ENCODE measurements at places on chromosomes 16 and 17.

GRCh38 chr17:71634376-71634775 is 486.4 kb upstream of the SOX9 start:
- no peak for DNase-seq
- no peaks in the 10 kb centered on the region for H3K27me3 ChIP-seq
- H3K4me3 ChIP-seq = no peak overlapping the region

- no peak for DNase-seq
- no peaks in the 10 kb centered on the region for H3K27me3 ChIP-seq
- H3K36me3 ChIP-seq = peaks cover 5% of the 10 kb centered on the region
- H3K4me3 ChIP-seq = no peak overlapping the region
- peaks cover 23% of the 10 kb centered on the region for H3K4me1 ChIP-seq
Observed at GRCh38 chr16:74570412-74571301, 36.3 kb downstream of the GLG1 start.

GRCh38 chr17:78576389-78577112 is 645 bp downstream of the DNAH17 start:
- H3K27ac ChIP-seq = no peak overlapping the region
- peaks cover 25% of the 10 kb centered on the region for H3K27me3 ChIP-seq
- no peak for DNase-seq
- no peaks in the 10 kb centered on the region for H3K36me3 ChIP-seq
- H3K4me3 ChIP-seq = no peak overlapping the region

DNA sequence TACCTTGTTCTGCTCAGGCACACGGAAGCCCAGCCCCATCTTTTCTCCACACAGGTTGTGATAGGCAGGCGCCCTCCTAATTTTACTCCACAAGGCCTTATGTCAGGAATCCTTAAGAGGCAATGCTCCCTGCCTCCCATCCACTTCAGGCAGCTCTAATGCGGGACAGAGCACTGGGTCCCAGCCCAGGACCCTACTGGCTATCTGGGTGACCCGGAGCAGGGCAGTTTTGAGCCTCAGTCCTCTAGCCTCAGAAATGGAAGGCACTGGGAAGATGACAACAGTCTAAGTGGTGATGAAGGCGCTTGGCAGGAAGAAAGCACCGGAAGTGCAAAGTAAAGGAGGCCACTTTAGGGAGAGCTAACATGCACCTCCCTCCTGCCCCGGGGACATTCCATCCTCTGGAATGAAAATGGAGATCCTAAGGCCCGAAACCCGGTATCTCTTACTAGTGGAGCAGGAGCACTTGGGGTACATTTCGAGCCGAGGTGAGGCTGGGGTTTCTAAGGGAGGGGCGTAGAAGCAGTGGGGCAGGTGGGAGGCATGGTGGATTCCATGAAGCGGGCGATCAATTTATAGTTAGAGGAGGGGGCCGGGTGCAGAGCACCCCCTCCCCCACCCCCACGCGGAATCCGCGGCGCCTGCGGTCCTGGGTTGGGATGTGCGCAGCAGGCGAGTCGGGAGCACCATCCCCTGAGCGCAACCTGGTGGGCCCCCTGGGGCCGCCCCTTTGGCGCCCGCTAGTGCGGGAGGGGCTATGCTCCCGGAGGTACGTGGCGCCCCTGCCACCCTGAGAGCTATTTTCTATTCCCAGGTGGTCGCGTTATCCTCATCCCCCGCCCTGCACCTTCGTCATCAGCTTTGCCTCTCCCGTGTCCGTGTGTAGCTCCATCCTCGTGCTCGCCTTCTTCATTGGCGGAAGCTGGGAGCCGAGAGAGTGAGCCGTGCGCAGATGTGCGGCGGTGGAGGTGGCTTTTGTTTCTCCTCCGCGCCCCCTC is 4.9 kb downstream of the MT1F start:
- peak overlapping the region; percentile 47 for H3K27ac ChIP-seq
- peaks cover 25% of the 10 kb centered on the region for H3K27me3 ChIP-seq
- peaks cover 44% of the 10 kb centered on the region for H3K4me1 ChIP-seq
- peaks cover 8% of the 10 kb centered on the region for H3K36me3 ChIP-seq
- peak overlapping the region; percentile 80 for H3K4me3 ChIP-seq

DNA sequence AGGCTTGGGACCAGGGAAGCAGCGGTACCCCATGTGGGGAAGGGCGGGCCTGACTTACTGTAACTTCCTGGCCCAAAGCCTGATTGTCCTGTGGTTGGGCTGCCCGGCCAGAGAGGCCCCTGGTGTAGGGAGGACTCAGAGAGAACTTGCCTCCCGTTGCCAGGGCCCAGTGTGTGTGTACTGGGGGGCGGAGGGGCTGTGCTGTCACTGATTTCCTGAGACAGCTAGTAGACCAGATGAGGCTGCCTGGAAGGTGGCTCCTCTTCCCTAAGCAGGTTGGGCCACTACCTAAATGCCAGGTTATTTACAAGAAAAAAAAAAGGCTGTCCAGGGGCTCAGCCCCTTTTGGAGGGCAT is 16.7 kb downstream of the SOCS3 start:
- DNase-seq = no peak
- peaks cover 1% of the 10 kb centered on the region for H3K36me3 ChIP-seq
- peaks cover 65% of the 10 kb centered on the region for H3K4me1 ChIP-seq
- peak overlapping the region; percentile 57 for H3K4me3 ChIP-seq

DNA sequence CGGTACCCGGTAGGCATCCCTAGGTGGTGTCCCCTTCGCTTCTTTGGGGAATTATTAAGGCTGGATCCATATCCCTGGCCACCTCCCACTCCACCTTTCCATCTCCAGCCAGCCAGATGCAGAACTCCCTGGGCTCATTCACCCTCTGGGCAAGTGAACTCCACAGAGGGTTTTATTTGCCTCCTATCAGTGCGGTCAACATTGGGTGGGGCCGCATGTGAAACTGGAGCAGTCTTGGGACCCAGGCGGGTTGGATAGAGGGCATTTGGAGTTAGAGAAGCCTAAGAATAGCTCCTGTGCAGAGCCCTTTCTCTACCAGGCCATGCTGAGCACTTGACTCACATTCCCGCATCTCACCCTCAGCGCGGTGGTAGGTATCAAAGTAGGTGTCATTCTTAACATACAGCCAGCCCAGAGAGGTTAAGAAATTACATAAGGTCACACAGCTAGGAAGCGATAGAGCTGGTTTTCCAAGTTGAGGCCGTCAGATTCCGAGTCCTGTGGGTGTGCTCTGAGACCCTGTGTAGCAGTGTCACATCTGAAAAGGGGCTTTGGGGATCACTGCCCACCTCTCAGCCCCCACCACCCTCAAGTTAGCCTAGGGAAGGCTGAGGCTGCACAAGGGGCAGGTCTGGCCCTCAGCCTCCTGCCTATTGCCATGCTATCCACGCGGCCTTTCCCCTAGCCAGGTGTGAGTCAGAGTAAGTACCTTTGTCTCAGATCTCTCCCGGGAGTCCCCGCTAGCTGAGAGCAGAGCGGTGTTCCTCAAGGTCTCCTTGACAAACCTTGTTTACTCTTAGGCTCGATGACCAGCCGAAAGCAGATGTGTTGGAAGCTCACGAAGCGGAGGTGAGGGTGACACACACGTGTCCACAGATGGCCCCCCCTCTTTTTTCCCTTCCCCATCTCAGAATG is 26.9 kb upstream of the LGALS9 start:
- no peak overlapping the region for H3K27ac ChIP-seq
- H3K4me1 ChIP-seq = peaks cover 41% of the 10 kb centered on the region
- H3K36me3 ChIP-seq = peaks cover 33% of the 10 kb centered on the region
- no peak overlapping the region for H3K4me3 ChIP-seq
- H3K27me3 ChIP-seq = no peaks in the 10 kb centered on the region

DNA sequence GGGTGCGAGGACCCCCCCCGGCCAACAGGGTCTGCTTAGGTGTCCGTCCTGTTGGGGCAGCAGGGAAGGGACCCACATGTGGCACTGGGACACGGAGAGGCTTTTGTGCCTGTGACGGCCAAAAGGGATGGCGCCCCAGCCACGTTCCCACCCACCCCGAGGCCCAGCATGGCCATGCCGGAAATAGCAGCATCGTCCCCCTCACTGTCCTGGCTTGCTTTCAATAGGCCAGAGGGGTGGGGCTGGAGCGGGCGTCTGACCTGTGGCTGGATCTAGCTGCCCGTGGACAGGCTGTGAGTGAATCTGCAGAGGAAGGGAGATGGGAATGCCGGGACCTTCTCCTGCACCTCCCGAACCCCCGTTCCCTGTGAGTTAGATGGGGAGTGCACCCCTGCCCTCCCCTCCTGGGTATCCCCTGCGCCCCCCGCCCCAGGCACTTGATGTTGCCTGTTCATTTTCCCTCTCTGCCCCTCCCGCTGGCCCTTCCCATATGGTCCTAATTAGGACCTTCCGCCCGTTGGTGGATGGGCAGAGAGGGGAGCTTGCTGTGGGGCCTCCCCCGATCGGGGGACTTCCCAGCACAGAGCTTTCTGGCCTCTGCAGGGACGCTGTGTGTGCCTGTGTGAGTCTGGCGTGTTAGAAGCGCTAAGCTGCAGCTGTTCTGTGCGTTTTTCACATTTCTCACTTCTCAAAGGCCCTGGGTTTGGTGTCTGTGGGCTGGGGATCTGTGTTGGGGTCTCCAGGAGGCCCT is 292.8 kb downstream of the SEC14L1 start:
- peaks cover 13% of the 10 kb centered on the region for H3K36me3 ChIP-seq
- DNase-seq = no peak
- peak overlapping the region; percentile 78 for H3K4me3 ChIP-seq
- H3K27ac ChIP-seq = peak overlapping the region; percentile 90
- peaks cover 77% of the 10 kb centered on the region for H3K4me1 ChIP-seq

DNA sequence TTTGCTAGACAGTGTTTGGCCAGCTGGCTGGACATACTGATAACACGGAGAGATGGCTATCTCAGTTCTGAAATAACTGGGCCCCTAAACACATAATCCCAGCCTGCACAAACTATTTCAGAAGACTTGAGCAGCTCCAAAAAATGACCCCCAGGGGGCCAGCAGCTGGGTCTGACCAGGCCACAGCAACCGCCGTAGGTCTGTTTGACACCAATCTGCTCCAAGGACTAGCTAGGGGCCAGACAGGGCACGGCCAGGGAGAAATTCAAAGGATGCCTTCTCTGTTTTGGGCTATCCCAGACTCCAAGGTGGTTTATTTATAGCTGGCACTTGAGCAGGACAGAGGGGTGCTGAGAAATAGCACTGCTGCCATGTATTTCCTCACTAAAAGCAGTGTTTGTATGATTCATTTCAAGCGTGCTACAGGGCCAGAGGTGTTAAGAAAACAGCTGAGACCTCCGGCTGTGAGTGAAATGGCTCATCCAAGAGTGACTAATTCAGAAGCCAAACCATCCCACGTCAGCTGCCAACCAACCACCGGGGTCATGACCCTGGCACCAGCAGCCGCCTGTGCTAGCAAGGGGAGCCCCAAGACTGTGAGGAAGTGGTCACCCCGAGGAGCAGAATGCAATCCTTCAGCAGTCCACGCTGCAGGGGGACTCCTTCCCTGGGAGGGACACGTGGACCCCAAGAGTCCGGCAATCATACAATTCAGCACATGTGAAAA is 5.7 kb downstream of the GGA2 start:
- peak overlapping the region; percentile 46 for H3K4me3 ChIP-seq
- H3K36me3 ChIP-seq = peaks cover 24% of the 10 kb centered on the region
- peak overlapping the region; percentile 79 for H3K27ac ChIP-seq
- H3K27me3 ChIP-seq = no peaks in the 10 kb centered on the region
- H3K4me1 ChIP-seq = peaks cover 72% of the 10 kb centered on the region

- H3K4me3 ChIP-seq = no peak overlapping the region
- H3K27me3 ChIP-seq = no peaks in the 10 kb centered on the region
- no peak overlapping the region for H3K27ac ChIP-seq
Observed at GRCh38 chr16:76125871-76126270, 151.3 kb upstream of the CNTNAP4 start.

- no peak for DNase-seq
- no peaks in the 10 kb centered on the region for H3K36me3 ChIP-seq
- H3K4me3 ChIP-seq = no peak overlapping the region
- no peaks in the 10 kb centered on the region for H3K27me3 ChIP-seq
- no peaks in the 10 kb centered on the region for H3K4me1 ChIP-seq
Observed at GRCh38 chr16:55571191-55571897, 4.9 kb downstream of the CAPNS2 start.

- H3K27ac ChIP-seq = peak overlapping the region; percentile 91
- peak overlapping the region; percentile 67 for H3K4me3 ChIP-seq
- H3K36me3 ChIP-seq = peaks cover 5% of the 10 kb centered on the region
Observed at GRCh38 chr17:31494259-31495021, 103.0 kb downstream of the RAB11FIP4 start.

DNA sequence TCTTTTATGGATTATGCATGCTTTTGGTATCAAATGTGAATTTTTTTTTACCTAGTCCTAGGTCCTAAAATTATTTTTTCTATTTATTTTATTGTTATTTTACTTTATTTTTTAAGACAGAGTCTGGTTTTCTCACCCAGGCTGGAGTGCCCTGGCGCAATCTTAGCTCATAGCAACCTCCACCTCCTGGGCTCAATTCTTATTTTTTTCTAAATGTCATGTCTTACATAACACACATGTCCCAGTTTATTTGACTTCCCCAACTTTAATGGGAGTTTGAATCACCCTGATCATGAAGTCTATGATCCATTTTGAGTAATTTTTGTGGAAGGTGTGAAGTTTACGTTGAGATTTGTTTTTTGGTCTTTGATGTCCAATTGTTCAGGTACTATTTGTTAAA is 3.3 kb upstream of the CCL18 start:
- DNase-seq = no peak
- no peaks in the 10 kb centered on the region for H3K4me1 ChIP-seq
- H3K4me3 ChIP-seq = no peak overlapping the region
- no peak overlapping the region for H3K27ac ChIP-seq
- H3K36me3 ChIP-seq = no peaks in the 10 kb centered on the region

- peaks cover 14% of the 10 kb centered on the region for H3K36me3 ChIP-seq
- peak overlapping the region; percentile 62 for H3K27ac ChIP-seq
- H3K27me3 ChIP-seq = peaks cover 5% of the 10 kb centered on the region
Observed at GRCh38 chr16:75566758-75567255, 628 bp downstream of the GABARAPL2 start.

GRCh38 chr17:82989881-82990280 is 89.5 kb upstream of the METRNL start:
- H3K36me3 ChIP-seq = peaks cover 26% of the 10 kb centered on the region
- H3K27ac ChIP-seq = no peak overlapping the region
- peaks cover 5% of the 10 kb centered on the region for H3K27me3 ChIP-seq
- H3K4me1 ChIP-seq = peaks cover 42% of the 10 kb centered on the region
- no peak overlapping the region for H3K4me3 ChIP-seq
- no peak for DNase-seq

DNA sequence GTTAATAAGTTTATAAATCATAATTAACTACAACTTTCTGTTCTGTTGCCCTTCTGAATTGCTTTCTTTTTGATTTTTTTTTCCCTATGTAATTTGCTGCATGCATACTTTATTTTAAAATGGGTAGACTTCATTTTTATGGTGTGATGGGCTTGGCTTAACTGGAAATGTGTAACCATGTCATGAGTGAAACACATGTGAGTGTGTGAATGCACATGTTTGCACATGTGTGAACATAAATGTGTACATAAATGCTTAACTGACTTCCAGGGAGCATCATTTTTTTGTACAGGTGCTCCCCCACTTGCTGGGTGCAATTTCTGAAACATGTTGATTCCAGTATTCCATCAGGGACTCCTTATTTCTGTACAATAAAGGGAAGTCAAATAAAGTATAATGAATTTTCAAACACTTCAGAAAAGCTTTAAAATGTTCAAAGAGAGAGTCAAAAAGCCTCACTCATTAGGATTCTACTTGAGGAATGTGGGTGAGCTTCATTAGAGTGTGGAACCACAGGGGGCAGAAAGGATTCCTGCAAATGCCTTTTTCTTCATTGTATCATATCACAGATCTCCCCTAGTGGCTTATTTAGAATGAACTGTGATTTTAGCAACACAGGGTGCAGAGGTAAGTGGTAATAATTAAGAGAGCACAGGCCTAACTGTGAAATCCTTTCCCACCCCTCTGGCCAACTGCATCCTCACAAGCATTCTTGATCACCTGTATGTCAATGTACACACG is 31.7 kb upstream of the CDH11 start:
- no peaks in the 10 kb centered on the region for H3K4me1 ChIP-seq
- H3K4me3 ChIP-seq = no peak overlapping the region
- no peak overlapping the region for H3K27ac ChIP-seq
- DNase-seq = no peak
- no peaks in the 10 kb centered on the region for H3K27me3 ChIP-seq

Data from activated T-helper 1 cell treated with anti-CD3 and anti-CD28 coated beads, Interleukin-12 subunit alpha, Interleukin-12 subunit beta, Interleukin-2, Interleukin-4 antibody, amounts not matched to agents 30 ng/mL and 10 ng/mL and 1 ng/mL, durations not matched to agents 14 hours and 24 hours and 36 hours (primary cell).